ENCODE measurements at places on chromosomes 7 and 10.
A peak's percentile ranks its signal among the peaks of the same experiment; 100 is the strongest.

- no peak for DNase-seq
These were observed 91.0 kb upstream of the FAM20C start for GRCh38 chr7:101146-102046.

- DNase-seq, result no peak
These were observed 49.3 kb upstream of the KCNIP2 start for GRCh38 chr10:101892782-101893391.

GRCh38 chr7:98398567-98399372, 2.1 kb downstream of the BAIAP2L1 start:
- no peak for DNase-seq

GRCh38 chr10:122464586-122464985, 3.2 kb downstream of the HTRA1 start:
- DNase-seq, result peak; percentile 44

DNA sequence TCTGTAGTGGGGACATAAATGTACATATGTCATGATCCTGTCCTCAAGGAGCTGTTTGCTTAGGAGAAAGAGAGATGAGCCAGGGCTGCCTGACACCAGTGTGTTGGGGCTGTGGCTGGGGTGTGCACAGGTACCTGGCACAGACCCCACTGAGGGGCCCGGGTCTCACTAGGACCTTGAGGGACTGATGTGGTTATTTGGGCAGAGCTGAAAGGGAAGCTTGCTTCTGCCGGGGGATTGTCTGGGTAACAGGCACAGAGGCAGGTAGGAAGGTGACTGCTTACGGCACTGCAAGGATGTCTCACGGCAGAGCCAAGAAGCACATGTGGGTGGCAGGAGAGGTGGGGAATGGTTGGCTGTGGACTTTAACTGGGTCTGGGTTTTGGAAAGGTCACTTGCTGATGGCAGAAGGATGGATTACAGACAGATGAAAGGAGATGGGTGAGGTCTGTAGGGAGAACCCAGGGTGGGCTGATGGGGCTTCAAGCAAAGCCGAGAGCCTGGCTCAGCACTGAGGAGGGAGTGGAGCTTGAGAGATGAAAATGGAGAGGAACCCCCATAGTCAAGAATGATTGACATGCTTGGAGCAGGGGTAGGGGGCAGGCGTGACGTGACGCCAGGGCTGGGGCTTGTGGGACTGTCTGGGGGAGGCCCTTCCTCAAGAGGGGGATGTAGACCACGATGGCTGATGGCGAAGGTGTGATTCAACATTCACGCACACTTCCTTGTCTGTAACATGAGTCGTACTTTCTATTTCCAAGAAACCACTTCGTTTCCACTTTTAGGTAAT, 207.7 kb upstream of the SHH start:
- no peak for DNase-seq

GRCh38 chr10:21075880-21076279, 178.8 kb upstream of the NEBL start:
- DNase-seq, result no peak

GRCh38 chr7:158824028-158824427, 5.3 kb downstream of the ESYT2 start:
- no peak for DNase-seq
